ENCODE measurements at places on chromosomes 3 and 15. TPM values are rescaled to one million over a fixed set of nuclear protein-coding genes. Genes with fewer than 3 reads are reported as not detected.

The FBN1 gene
- total RNA-seq: 0.29 TPM

DNA sequence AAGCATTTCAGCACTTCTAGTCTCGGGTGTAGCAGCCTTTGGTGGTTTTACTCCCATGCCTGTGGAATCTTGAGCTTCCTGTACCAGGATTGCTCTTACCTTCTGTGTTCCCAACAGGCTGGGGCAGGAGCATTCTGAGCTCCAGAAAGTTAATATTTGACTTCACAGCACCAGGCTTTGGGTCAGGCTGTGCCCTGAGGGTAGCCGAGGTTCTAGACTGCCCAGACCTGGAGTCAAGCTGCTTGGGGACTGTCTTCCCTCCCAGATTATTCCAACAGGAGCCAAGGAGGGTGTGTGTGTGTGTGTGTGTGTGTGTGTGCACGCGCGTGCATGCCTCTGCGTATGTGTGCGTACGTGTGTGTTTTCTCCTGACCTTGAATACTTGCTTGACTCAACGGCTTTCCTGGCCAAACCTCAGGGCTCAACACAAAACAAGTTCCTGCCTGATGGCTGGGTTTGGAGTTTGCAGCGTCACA lies 94.8 kb downstream of the FLNB start:
- DNase-seq: no peak
- peaks cover 5% of the 10 kb centered on the region for H3K4me1 ChIP-seq
- no peak overlapping the region for H3K4me3 ChIP-seq
- no peaks in the 10 kb centered on the region for H3K36me3 ChIP-seq
- H3K27me3 ChIP-seq: no peaks in the 10 kb centered on the region

DNA sequence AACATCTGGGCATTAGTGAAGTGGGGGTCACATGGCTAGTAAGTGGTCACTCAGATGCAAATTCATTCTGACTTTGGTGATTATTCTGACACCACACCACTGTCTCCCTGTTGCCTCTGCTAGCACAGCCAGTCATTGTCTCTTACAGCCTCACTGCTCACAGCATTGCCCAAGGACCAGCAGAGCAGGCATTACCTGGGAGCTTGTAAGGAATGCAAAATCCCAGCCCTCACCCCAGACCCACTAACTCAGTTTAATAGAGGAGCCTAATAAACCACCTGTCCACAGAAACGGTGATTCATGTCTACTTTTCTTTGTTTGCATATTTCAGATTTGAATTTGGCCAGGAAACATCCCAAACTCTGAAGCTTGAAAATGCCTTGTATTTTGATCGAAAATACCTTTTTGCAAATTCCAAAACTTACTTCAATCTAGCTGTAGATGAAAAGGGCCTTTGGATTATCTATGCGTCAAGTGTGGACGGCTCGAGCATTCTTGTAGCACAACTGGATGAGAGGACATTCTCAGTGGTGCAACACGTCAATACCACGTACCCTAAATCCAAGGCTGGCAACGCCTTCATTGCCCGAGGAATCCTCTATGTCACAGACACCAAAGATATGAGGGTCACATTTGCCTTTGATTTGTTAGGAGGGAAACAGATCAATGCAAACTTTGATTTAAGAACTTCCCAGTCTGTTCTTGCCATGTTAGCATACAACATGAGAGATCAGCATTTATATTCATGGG lies 62.7 kb downstream of the GLDN start:
- no peak overlapping the region for H3K4me3 ChIP-seq
- H3K27me3 ChIP-seq: peaks cover 14% of the 10 kb centered on the region
- no peaks in the 10 kb centered on the region for H3K4me1 ChIP-seq
- H3K27ac ChIP-seq: no peak overlapping the region
- H3K36me3 ChIP-seq: no peaks in the 10 kb centered on the region

- H3K27me3 ChIP-seq: peaks cover 25% of the 10 kb centered on the region
- H3K4me3 ChIP-seq: peak overlapping the region; percentile 71
- DNase-seq: no peak
These were observed 2.4 kb downstream of the IGF2BP2 start for GRCh38 chr3:185822221-185823000.

All from natural killer cell treated with Interleukin-12 subunit alpha and Interleukin-12 subunit beta and Interleukin-15 and Interleukin-18, amount 100 ng/mL, for 72 hours (primary cell).